Islet precursor cell (in vitro differentiated cells): ENCODE measurements at places on chromosomes 13 and 19.
A peak's percentile ranks its signal among the peaks of the same experiment; 100 is the strongest.

DNA sequence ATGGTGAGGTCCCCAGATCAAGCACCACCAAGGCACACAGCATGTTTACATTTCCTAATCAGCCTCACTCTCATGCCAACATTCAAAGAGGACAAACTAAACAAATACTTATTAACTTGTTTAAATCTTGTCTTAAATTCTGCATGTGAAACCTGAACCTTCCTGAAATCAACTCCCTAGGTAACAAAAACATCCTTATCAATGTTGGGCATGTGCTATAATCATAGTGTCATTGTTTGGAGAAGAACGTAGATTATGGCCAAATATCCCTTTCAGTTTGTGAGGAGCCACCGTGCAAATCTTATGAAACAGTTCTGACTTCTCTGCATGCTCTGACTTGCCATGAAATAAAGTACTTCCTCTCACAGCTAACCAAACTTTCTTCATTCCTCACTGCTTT lies 123.8 kb downstream of the NDFIP2 start:
- DNase-seq, result no peak

DNA sequence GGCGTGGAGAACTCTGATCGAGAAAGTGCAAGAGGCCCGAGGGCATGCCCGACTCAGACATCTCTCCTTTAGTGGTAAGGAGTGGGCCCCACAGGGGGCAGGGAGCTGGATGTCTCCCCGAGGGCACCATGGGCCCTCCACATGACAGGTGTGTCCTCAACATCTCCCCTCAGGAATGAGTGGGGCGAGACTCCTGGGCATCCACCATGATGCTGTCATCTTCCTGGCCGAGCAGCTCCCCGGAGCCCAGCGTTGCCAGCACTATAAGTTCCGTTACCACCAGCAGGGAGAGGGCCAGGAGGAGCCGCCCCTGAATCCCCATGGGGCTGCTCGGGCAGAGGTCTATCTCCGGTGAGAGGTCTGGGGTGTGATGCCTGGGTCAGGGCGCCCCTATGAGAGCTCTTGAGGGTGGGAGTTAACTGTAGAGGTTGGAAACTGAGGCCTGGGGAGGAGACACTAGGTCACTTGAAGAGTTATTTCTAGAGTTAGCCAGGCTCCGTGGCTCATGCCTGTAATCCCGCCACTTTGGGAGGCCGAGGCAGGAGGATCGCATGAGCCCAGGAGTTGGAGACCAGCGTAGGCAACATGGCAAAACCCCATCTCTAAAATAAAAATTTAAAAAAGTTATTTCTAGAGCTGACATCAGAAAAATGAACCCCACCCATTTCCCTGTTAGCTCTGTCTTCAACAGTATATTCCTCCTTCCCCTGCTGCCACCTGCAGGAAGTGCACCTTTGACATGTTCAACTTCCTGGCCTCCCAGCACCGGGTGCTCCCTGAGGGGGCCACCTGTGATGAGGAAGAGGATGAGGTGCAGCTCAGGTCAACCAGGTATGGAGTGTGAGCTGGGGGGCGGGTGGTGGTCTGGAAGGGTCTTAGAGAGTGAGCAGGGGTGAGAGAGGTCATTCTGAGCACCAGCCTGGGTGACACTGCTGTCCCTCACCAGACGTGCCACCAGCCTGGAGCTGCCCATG lies 5.1 kb downstream of the IGFLR1 start:
- DNase-seq, result no peak

GRCh38 chr13:69324090-69324886 lies 783.3 kb upstream of the ATXN8OS start:
- DNase-seq, result no peak

GRCh38 chr19:5271145-5271544 lies 69.5 kb downstream of the PTPRS start:
- DNase-seq, result no peak

DNA sequence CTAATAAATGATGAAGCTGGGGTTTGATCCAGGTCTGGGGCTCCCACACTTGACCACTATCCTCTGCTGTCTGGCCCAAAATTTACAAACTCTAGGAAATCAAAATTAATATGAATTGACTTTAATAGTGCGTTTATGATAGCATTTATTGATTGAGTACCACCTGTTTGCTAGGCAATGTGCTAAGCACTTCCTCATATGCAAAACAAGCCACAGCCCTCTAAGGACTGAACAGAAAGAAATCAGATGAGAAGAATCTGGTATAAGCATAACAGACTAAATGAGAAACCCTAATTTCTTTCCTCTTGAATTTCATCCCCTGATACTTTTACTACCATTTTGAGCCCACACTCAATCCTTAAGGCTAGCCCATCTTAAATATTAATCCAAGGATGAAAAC lies 6.6 kb upstream of the MLNR start:
- DNase-seq, result no peak

GRCh38 chr19:33374236-33374714 lies 766 bp downstream of the CEBPG start:
- DNase-seq, result peak; percentile 54

DNA sequence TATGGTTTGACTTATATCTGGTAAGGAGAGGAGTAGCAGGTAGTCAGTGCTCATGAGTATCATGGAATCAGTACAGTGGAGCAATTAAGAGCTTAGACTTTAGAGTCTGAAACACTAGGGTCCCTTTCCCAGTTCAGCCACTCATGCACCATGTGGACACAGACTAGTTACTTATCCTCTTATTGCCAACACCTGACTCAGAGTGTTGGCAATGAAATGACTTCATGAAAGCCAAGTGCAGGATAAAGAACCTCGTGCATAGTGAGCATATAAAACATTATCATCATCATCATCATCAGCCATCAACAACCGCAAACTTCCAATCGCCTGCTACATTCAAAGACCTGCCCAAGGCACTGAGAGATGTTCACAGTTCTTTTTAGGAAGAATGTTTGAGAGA lies 164.2 kb downstream of the FOXO1 start:
- no peak for DNase-seq

GRCh38 chr19:31504221-31504620 lies 155.0 kb upstream of the TSHZ3 start:
- peak; percentile 28 for DNase-seq

DNA sequence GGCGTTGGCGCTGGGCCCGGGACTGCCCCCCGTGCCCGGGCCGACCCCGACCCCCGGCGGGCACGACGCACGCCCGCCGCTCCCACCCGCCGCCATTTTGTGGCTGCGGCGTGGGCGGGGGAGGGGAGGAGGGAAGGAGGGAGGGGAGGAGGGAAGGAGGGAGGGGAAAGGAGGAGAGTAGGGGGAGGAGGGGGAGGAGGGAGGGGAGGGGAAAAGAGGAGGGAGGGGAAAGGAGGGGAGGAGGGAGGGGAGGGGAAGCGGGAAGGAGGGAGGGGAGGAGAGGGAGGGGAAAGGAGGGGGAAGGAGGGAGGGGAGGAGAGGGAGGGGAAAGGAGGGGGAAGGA lies at the start of gene BTBD2:
Gene BTBD2, minus strand, starts transcription at position 107 of the 343 bp plus-strand sequence. Its CDS starts 11 bp downstream, at position 96.
- DNase-seq, result no peak

DNA sequence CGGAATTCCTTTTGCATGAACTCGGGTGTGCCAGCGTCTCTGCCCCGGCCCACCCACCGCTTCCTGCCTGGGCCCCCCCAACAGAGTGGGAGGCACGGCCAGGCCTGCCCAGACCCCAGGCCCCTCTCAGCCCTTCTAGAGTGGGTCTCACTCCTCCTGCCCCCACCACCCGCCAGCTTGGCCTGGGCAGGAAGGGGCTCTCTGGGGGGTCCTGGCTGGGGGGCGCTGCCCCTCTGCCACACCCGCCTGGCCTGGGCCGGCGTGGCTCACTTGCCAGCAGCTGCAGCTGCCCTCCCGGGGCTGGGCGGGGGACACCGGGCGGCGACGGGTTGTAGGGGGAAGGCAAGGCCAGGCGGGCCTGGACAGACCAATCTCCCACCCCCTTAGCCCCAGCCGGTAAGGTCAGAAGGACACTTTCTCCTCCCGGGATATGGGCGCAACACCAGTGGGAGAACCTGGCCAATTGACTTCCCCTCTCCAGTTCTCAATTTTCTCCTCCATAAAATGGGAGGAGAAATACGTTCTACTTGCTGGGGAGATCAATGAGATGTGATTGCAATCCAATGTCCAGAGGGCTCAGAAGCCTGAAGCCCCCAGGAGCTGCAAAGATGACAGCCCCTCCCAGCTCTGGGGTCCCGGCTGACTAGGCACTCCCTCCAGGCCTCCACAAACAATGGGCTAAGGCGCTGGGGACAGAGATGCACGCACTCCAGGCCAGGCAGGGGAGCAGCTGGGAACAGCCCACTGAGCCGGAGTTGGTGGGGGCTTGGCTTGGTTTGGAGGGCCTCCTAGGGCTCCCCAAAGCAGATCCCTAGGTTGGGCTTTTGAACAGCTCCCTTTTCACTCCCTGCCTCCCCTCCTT lies 2.4 kb downstream of the CRLF1 start:
- DNase-seq, result no peak

- no peak for DNase-seq
Measured at GRCh38 chr13:38213314-38213713, 136.3 kb upstream of the UFM1 start.

DNA sequence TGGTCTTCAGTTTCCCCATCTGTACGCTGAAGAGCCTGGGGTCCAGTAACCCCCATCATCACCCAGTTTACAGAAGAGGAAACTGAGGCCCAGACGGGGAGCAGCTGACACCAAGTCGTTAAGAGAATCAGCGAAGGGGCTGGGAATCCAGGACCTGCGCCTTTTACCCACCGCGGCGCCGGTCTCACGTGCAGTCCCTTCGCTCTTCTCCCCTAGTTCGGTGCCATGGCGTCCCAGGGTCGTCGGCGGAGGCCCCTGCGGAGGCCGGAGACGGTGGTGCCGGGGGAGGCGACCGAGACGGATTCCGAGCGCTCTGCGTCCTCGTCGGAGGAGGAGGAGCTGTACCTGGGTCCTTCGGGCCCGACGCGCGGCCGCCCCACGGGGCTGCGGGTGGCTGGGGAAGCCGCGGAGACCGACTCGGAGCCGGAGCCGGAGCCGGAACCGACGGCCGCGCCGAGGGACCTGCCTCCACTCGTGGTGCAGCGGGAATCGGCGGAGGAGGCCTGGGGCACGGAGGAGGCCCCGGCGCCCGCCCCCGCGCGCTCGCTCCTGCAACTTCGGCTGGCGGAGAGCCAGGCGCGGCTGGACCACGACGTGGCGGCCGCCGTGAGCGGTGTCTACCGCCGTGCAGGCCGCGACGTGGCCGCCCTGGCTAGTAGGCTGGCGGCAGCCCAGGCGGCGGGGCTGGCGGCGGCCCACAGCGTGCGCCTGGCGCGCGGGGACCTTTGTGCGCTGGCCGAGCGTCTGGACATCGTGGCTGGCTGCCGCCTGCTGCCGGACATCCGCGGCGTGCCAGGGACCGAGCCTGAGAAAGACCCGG lies 698 bp downstream of the BLOC1S3 start:
- peak; percentile 68 for DNase-seq

- no peak for DNase-seq
Measured at GRCh38 chr13:33119856-33120543, 103.8 kb downstream of the KL start.

DNA sequence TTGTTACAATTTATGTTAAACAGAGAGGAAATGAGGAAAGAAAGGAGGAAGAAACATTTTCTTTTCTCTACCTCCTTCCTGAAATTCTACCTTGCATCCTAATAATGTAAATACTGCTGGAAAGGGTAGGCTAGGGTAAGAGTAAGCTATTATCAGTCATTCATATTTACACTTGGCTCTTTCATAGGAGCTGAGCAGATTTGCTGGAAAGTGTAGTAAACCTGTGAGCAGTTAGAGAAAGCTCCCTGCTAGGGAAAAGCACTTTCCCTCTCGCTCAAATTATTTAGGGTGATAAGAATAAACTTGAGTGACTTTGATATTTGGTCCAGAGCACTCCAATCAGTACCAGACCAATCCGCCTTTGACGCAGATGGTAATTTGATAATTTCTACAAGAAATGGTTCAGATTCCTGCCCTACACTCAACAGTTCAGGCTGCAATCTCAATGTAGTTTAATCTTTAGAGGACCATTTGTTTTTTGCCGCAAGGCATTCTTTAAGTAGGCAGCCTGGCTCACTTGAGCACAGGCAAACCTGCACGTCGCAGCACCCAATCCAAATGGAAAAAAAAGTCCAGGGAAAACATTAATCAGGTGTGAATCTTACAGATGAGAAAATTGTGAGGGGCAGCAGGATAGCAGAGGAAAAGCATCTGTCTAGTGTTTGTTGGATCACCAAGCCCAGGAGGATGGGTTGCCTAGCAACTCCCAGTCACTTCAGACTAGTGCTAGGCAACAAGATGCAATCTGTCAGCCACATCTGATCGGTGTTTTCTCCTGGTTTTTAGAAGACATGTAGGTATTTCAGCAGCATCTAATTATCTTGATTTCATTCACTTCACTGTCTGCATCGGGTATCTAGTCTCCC lies 68.6 kb upstream of the KL start:
- DNase-seq, result no peak

GRCh38 chr13:112343591-112343990 lies 32.6 kb upstream of the SPACA7 start:
- peak; percentile 28 for DNase-seq

- no peak for DNase-seq
Measured at GRCh38 chr13:40452038-40452666, 214.3 kb downstream of the FOXO1 start.

GRCh38 chr19:18317961-18318800 lies 4.7 kb downstream of the LSM4 start:
- DNase-seq, result no peak

DNA sequence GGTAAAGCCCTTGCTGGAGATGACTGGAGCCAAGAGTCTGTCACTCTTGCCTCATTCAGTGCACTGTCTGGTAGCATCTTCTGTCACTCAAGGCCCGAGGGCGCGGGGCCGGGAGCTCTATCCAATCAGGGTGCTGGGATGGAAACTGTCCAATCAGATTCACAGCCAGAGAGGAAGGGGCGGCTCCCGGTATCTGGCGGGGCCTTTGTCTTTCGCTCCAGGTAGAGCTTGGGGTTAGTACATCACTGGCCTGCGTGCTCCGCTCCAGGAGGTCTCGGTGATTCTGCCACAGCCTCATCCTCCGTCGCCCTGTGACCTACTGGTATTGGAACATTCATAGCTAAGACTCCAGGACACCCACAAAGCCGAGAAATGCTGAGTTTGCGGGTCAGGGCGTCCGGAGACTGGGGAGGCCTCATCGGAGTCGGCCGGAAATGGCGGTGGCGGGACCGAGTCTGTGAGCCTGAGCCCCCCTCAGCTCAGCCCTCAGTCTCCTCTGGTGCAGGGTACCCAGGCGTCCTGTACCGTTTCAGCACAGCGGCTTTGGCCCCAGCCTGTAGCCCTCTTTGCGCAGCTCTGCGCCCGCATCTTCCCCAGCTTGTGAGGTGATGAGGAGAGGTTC lies 20.6 kb upstream of the ZNF430 start:
- DNase-seq, result peak; percentile 96

DNA sequence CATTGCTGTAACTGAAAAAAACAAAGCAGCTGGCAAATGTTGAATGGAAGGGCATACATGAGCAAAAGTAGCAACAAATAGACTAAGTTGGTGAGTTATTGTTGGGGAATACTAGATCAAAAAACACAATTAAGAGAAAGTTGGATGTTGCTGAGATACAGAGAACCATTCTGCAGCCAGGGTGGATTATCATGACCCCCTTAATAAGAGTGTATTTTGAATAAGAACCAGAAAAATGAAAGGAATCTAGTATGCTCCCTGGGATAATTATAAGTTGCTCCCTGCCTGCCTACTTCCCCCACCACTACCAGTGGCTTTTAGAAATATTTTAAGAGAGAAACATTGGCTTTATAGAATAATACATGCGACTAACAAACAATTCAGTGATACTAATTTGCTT lies 14.5 kb upstream of the TRPC4 start:
- no peak for DNase-seq

- DNase-seq, result no peak
Measured at GRCh38 chr19:46660551-46661019, 397 bp downstream of the DACT3 start.
